ENCODE measurements at places on chromosomes 4 and X. TPM values are rescaled to one million over a fixed set of nuclear protein-coding genes. Genes with fewer than 3 reads are reported as not detected.

Gene WNK3
- 14.9 TPM for total RNA-seq

Gene ZCCHC18
- total RNA-seq = 1.4 TPM

Gene UNC5C
- 32.2 TPM for total RNA-seq

Gene CSAG2
- not detected for total RNA-seq

Gene CXCR3
- not detected for total RNA-seq

DNA sequence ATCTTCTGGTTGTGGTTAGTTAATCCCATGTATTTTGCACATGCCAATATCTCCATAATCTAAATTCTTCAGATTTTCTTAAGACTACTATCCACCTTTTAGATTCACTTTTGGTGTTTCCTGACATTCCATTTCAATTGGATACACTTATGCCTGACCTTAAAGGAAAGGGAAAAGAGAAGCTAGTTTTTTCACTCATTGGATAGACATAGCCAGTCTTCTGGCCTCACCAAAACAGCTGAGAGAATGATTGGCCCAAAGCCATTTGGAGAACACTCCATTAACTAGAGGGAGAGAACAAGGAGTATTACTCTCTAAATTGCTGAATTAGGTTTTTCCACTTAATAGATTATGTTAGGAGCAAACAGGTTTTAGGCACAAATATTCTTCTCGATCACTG, 4.0 kb downstream of the PRPS1 start:
- no peak overlapping the region for H3K4me3 ChIP-seq
- peaks cover 6% of the 10 kb centered on the region for H3K4me1 ChIP-seq
- no peak overlapping the region for H3K27ac ChIP-seq

DNA sequence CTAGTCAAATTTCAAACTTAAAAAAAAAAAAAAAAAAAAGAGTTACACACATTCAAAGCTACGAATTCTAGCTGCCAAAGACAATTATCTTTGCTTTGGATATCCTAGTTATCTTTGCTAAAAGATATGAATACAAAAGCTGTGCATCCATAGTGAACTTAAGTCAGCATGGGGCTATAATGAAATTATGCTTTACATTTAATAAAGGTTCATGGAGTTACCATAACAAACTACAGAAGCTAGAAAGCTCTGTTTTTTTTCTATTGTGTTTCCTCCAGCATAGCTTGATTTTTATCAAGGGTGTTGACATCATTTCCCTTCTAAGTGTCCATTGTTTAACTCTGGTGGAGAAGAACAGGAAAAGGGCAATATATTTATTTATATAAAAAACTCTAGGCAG, 234.1 kb downstream of the ANKRD50 start:
- no peaks in the 10 kb centered on the region for H3K27me3 ChIP-seq
- H3K4me1 ChIP-seq = no peaks in the 10 kb centered on the region
- H3K4me3 ChIP-seq = no peak overlapping the region
- no peaks in the 10 kb centered on the region for H3K36me3 ChIP-seq
